ENCODE measurements at places on chromosomes 1 and 21.
A peak's percentile ranks its signal among the peaks of the same experiment; 100 is the strongest.

DNA sequence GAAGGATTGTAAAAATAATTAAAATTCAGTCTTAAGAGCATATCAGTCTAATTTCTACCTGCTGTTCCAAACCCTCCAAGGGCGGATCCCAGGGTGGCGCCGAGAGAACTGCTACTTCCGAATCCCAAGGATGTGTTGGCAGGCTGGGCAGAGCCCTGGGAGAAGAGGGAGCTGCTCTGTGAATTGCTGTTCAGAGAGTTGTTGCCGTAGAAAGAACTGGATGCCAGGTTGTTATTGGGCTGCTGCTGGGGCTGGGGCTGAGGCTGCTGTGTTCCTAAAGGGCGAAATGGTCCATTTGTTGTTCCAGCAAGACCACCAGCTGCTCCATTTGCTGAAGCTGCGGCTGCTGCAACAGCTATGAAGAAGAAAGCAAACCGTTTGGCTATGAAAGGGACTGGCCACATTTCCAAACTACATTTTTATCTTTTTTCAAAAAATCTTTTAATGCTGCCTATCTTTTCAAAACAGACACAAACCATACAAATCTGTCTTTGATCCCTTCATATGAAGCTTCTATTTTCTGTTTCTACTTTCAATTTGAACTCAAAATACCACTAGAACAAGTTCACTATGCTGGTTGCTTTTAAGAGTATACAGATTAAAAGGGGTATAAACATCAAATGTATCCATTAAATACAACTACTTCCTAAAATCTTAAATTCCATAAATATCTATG lies 57.5 kb upstream of the SDC3 start:
- H3K4me1 ChIP-seq, result peaks cover 5% of the 10 kb centered on the region
- H3K4me3 ChIP-seq, result no peak overlapping the region
- no peak for DNase-seq
- no peaks in the 10 kb centered on the region for H3K27me3 ChIP-seq
- peak overlapping the region; percentile 76 for H3K27ac ChIP-seq
- H3K36me3 ChIP-seq, result peaks cover 65% of the 10 kb centered on the region

GRCh38 chr1:47558601-47559593 lies 121.1 kb downstream of the FOXD2 start:
- H3K27me3 ChIP-seq, result peaks cover 6% of the 10 kb centered on the region
- H3K4me1 ChIP-seq, result peaks cover 5% of the 10 kb centered on the region
- no peak for DNase-seq

DNA sequence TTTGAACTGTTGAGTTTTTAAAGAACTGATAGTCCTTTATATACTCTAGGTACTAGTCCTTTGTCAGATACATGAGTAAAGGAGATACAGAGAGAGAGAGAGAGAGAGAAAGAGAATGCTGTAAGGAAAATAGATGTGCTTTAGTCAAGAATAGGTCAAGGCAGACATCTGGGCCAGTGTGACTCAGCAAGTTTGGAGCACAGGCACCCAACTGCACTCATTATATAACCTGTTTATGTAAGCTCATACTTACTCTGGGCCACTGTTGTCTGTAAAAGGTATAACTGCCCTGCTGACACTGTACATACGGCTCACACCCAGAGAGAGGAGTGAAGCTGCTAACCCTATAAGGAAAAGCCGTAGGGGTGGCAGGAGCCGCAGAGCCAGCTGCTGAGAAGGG lies 32.2 kb upstream of the AKT3 start:
- peaks cover 24% of the 10 kb centered on the region for H3K27me3 ChIP-seq
- H3K4me1 ChIP-seq, result no peaks in the 10 kb centered on the region
- no peak overlapping the region for H3K27ac ChIP-seq
- DNase-seq, result no peak
- no peak overlapping the region for H3K4me3 ChIP-seq

DNA sequence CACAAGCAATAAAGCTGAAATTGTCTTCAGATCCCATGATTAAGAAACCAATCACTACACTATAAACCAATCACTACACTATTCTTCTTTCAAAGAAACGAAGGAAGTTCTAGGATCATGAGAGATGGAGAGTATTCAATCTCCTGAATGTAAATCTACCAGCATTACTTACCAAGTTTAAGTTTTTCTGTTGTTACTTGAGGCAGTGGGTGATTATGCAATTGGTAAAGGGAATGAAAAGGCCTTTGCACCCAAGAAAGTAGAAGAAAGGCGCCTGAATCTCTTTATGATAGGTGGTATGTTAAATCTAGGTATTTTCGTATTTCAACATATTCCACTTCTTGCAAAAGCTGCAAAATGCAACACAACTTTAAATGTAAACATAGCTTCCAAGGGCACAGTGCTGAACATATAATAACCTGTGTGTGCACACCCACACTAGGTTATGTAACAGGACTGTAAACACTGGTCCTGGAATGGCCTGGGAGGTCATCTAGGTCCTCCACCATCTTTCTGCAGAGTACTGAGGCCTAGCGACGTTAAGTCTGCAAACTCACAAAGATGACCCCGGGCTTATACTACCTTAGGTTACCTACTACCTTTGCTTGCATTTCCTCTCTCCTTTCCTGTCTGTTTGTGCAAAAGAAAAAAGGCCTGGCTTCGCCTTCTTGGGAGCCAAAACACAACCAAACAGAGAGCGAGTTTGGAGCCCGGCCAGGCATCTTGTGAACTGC lies 1.1 kb upstream of the UAP1 start:
- no peaks in the 10 kb centered on the region for H3K36me3 ChIP-seq
- no peak for DNase-seq
- H3K27me3 ChIP-seq, result no peaks in the 10 kb centered on the region
- H3K27ac ChIP-seq, result peak overlapping the region; percentile 98

- peaks cover 7% of the 10 kb centered on the region for H3K4me1 ChIP-seq
- peaks cover 5% of the 10 kb centered on the region for H3K36me3 ChIP-seq
- H3K27ac ChIP-seq, result no peak overlapping the region
- H3K4me3 ChIP-seq, result no peak overlapping the region
- H3K27me3 ChIP-seq, result peaks cover 18% of the 10 kb centered on the region
- no peak for DNase-seq
Observed at GRCh38 chr1:233336554-233337456, 9.3 kb downstream of the MAP3K21 start.

DNA sequence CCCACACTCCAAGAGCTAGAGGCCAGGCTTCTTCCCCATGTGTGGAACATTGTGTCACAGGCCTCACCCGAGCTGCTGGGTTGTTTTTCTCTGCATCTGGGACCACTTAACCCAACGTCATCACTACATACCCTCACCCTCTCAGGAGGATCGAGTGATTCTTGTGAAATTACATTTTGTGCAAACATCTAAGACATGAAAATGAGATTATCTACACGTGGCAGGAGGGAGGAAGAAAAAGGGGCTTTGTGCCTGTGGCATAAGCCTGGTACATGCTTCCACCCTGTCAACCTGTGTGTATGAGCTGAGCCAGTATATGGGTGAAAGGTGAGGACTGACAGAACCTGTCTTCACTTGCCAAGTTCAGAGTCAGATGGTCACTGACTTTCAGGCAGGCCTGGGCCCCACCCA lies 1.6 kb downstream of the CPT2 start:
- H3K27me3 ChIP-seq, result no peaks in the 10 kb centered on the region
- H3K27ac ChIP-seq, result peak overlapping the region; percentile 94
- H3K36me3 ChIP-seq, result peaks cover 30% of the 10 kb centered on the region

DNA sequence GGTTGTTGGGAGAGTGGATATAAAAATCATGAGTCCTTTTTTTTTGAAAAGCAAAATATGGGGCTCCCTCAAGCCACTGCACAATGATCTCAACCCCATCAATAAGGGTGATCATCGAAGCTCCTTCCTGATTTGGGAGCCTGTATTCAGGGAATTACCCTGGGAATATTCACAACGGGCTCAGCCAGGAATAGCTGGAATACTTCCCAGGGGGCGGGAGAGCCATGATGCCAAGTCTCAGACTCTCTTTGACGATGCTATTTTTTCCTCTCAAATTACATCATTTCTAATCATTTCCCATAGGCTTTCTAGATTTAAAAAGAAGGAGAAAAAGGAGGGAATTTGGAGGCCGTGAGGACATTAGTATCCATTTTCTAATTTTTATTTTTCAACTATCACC lies 18.4 kb downstream of the OLIG1 start:
- H3K4me1 ChIP-seq, result no peaks in the 10 kb centered on the region
- no peaks in the 10 kb centered on the region for H3K36me3 ChIP-seq
- H3K4me3 ChIP-seq, result no peak overlapping the region
- peaks cover 40% of the 10 kb centered on the region for H3K27me3 ChIP-seq

All from stimulated activated naive B cell treated with anti-CD40 and anti-IgM and Interleukin-4, amounts not matched to agents 10 μg/mL and 1 μg/mL and 100 μg/mL, for 72 hours (primary cell).